Stimulated activated CD4-positive, alpha-beta T cell treated with anti-CD3 and anti-CD28 coated beads, Interleukin-12 subunit alpha, Interleukin-12 subunit beta, amount 100 ng/mL, for 4 hours (primary cell): ENCODE measurements at places on chromosomes 2 and 18.

DNA sequence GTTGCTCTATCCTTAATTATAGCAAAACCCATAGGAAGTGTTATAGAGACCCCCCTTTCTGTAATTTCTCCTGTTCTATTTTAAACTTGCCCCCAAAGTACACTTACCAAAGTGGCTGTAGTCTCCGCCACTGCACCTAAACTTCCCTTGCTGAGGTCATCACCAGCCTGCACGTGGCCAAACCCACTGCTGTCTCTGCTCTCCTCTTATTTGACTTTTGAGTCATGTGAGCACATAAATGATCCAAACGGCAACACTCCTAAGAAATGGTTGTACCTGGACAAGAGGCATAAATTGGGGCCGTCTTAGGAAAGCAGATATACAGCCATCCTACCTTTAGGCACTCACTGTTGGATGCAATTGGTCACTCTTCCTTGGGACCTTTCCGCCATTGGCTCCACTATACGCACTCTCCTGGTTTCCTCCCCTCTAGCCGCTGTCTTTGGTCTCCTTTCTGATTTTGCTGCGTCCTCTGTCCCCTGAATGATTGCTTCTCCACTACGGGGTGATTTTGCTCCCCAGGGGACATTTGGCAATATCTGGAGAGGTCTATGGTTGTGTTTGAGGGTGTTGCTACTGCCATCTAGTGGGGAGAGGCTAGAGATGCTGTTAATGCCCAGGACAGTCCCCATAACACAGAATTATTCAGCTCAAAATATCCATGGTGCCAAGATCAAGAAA lies 19.2 kb upstream of the IL36G start:
- DNase-seq = no peak

- DNase-seq = no peak
These were observed 928.8 kb downstream of the CNTNAP5 start for GRCh38 chr2:124953921-124954320.

DNA sequence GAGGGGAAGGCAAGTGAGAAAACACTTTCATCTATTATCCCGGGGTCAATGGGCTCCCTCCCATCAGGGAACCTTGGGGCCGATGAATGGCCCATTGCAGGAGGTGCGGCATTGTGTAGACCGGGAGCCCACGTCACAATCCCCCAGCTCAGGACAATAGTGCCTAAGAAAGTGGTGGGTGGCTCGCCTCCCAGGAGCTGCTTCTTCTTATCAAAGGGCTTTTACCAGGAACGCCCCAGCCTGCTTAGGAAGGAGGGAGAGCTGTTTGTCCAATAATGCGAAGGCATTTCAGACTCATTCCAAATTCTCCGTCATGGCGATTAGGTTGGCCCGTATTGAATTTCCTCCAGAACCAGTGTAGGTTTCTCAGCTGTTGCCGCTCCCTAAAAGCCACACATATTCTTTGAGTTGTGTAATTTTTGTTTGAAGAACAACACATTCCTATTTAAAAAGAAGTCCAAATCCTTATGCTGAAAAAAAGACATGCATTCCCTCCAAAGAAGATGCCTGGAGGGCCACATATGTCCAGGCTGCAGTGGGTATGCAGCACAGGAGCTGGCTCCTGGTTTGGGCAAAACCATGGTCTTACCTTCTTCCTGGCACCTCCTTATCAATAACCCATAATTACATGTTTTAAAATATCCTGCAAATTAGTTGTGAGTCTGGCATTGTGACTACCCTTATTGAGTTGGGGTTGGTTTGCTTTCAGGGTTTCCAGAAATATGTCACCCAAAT lies 264.7 kb downstream of the MYCN start:
- DNase-seq = no peak

GRCh38 chr18:57811477-57812125 lies 8.5 kb upstream of the ATP8B1 start:
- no peak for DNase-seq

DNA sequence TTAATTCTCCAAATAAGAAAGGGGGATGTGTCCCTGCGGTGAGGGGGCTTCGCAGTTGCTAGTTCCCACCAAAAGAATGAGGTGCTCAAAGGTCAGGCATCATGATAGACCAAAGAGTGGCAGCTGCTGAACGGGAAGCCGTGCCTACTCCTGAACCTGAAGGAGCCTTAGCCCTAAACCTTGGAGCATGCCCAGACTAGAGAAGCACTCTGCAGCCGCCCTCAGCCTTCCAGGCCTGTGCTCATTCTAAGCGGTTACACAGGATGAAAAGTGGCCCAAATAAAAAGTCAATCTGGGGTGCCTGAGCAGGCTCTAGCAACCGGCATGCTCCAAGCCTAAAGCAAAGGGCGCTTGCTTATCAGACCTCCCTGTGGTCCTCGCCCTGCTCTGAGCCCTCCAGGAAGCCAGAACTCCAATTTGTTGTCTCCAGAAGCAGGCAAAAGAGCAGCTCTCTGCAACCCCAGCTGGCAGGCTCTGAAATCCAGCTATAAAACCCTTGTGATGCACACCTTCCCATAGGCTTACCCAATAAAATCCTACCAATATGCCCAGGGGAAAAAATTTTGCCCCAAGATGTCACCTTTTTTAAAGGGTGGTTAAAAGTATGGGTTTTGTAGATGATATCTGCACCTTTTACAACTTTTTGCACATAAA lies 17.5 kb downstream of the UXS1 start:
- no peak for DNase-seq

GRCh38 chr2:55108456-55109160 lies 58.4 kb upstream of the RTN4 start:
- no peak for DNase-seq

DNA sequence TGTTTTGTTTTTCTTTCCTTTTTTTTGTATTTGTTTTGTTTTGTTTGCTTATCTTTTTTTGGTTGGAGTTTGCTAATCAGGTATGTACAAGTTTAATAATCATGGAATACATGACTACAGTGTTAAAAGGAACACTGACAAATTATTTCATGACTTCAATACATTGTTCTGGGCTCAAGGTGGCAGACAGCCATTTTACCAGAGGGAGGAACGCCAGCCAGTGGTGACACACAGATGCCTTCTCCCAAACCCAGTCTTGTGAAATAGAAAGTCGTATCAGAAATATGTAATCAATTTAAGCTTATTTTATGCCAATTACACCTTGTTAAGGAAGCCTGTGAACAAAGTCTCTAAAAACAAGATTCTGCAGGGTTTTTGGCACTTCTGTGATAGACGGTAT lies 264.0 kb upstream of the EPHA4 start:
- no peak for DNase-seq

DNA sequence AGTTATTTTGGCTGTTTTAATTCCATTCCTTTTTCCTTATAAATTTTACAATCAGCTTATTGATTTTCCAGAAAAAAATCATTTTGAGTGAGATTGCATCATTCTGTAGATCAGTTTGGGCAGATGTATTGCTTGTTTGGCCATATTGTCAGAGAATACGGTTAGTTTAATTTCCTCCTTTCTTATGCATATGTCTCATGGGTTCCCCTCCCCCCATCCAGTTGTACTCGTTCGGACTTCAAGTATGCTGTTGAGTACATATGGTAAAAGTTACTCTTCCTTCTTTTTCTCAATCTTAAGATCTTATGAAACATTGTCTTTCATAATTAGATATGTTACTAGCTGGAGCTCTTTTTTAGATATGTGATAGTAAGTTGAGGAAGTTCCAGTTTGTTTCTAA lies 131.2 kb upstream of the TTC27 start:
- no peak for DNase-seq

DNA sequence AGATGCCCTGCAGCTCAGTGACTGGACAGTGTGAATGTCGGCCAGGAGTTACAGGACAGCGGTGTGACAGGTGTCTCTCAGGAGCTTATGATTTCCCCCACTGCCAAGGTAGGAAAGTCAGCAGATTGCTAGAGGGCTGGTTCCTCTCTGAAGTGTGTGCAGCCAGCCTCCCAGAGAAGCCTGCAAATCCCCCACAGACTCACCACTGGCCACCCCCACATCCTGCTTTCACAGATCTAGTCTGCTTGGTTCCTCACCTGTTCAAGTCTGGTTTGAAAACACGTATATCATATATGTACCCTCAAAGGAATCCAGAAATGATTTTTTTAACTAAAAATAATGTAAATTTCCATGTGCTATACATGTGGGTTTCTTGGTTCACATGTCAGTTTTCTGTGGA lies 121.1 kb downstream of the LAMA3 start:
- DNase-seq = no peak

- no peak for DNase-seq
These were observed 2.5 kb downstream of the SP100 start for GRCh38 chr2:230418341-230419016.

DNA sequence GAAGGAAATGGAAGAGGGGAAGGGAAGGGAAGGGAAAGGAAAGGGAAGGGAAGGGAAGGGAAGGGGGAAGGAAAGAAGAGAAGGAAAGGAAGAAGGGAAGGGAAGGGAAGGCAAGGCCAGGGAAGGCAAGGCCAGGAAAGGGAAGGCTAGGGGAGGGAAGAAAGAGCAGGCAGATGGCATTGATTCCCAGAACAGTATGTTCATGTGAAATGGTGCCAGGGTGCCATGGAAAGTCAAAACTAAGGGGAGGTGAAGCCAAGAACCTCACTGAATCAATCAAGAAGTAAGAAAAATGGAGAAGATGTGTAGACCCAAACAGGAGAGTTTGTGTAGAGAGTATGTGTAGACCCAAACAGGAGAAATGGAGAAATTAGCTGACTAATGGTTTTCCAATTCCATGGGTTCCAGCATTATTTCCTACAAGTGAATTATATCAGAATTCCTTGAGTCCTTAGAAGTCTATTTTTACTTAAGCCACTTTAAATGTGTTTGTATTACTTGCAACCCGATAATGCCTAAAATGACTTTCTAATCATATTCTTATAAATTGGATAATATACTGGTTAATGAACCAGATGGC lies 367.6 kb downstream of the TXNL1 start:
- no peak for DNase-seq

GRCh38 chr2:117958186-117958585 lies 55.7 kb downstream of the CCDC93 start:
- DNase-seq = no peak

- DNase-seq = no peak
These were observed 39.1 kb upstream of the HS6ST1 start for GRCh38 chr2:128357506-128358370.

GRCh38 chr2:180122874-180123273 lies 115.8 kb upstream of the CWC22 start:
- DNase-seq = no peak

- no peak for DNase-seq
These were observed 108.1 kb downstream of the EIPR1 start for GRCh38 chr2:3269425-3270094.

GRCh38 chr2:237139123-237139675 lies 53.5 kb downstream of the COPS8 start:
- DNase-seq = no peak

DNA sequence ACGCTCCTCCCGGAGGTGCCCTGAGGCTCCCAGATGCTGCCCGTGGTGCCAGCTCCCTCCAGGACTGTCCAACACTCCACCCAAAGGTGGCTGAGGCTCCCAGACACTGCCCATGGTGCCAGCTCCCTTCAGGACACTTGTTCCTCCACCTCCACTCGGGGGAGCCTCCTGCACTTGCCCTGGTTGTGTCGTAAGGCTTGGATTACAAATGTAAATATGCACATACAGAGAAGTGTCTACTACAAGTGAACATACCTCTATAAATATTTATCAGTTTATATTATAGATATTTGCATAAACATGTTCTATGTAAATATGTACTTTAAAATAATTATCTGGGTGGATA lies 143.3 kb downstream of the PXDN start:
- no peak for DNase-seq

DNA sequence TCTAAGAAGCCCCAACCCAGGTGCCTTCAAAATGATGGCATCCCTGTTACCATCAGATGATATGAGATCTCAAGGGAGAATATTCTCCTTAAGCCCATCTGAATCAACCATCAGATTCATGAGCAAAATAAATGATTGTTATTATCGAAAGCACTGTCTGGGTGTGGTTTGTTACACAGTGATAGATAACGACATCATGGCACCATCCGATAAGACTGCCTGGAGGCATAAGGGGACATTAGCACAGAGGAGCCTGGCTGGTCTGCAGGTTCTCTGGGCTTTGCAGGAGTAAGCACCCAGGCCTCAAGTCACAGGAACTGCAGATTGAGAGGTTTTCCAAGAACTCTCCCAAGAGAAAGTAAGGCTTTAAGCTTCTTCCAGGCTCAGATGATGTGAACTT lies 15.6 kb downstream of the BMP10 start:
- no peak for DNase-seq

GRCh38 chr2:85709401-85709811 lies 15.2 kb downstream of the GNLY start:
- DNase-seq = no peak

DNA sequence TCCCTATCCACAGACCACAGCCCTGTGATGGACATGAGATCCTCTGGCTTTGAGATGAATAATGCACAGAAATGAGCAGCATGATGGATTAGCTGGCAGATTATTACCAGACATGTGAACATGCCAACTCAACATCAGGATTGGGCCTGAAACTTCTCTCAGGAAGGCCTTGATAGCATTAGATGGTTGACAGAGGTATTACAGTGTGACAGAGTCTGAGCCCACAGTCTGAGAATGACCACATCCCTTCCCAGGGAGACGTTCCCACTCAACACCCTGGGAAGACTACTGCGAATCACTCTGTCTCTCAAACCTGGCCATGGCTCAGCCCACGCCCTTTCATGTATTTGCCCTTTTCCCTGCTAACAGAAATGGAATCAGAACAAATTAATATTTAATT lies 66.9 kb downstream of the BCL11A start:
- DNase-seq = no peak

GRCh38 chr2:54419855-54420523 lies 36.1 kb upstream of the SPTBN1 start:
- no peak for DNase-seq

DNA sequence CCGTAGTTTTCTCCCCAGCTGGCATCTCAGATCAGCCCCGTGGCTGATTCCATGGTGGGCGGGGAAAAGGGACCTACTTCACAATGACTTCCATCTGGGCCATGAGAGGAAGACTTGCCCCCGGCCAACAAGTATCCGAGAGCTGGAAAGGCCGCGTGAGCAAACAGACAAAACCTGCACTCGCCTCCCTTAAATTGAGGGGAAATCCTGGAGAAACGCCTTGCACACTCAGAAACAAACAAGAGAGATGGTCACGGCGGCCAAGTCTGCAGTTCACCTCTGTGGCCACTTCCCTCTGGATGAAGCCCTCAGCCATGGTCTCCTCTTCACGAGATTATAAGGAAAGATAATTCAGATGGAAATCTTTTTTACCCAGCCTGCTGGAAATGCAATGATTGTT lies 39.4 kb upstream of the TPO start:
- DNase-seq = no peak

DNA sequence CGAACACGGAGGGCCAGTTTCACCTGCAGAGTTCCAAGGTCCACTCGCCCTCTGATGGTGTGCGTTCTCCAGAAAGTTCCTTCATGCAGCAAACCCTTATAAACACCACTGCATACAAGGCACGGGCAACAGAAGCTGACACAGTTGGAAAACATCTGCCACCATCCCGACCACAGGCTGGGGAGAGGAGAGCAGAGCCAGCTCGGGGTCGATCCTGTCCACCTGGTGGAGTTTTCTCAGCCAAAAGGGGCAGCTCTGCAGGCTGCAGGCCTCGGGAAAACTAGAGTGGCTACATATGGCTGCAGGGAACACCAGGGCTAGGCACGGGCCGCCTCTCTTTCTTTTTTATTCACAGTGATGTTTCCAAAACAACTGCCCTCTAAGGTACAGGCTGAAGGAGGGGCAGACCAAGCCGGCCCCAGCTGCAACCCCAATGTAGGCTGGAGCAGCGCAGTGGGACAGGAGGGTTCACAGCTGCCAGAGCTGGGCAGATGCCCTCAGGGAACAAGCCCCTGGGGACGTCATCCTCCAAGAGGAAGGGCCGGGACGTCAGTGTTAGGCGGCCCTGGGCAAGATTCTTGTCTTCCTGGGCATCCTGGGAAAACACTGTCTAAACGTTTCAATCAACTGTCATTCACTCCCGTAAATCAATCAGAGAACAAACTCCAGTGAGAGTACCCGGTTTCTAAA lies 274.7 kb downstream of the TWIST2 start:
- no peak for DNase-seq
